OCI-LY7 (cell line): ENCODE measurements at places on chromosomes 5 and 9. TPM values are rescaled to one million over a fixed set of nuclear protein-coding genes. Genes with fewer than 3 reads are reported as not detected.

Gene SLC22A4
- total RNA-seq = not detected in 2 replicates

Gene MELK
- total RNA-seq = 58.7 and 63.2 TPM in 2 replicates

Gene PAPPA
- total RNA-seq = not detected in 2 replicates

Gene GGTA1
- not detected in 2 replicates for total RNA-seq

Gene CDC14B
- total RNA-seq = 0.27 and 0.44 TPM in 2 replicates

Gene WDR38
- not detected in 2 replicates for total RNA-seq

Gene GALNT12
- 9.7 and 11.5 TPM in 2 replicates for total RNA-seq

Gene SLC45A2
- total RNA-seq = not detected in 2 replicates

Gene OR13C2
- total RNA-seq = not detected in 2 replicates

Gene ANKRD18A
- total RNA-seq = not detected in 2 replicates

Gene BTF3
- total RNA-seq = 736 and 805 TPM in 2 replicates

Gene LTC4S
- total RNA-seq = 4.0 and 4.5 TPM in 2 replicates

Gene TMEM232
- total RNA-seq = 1.7 and 2.9 TPM in 2 replicates

Gene CYFIP2
- 419 and 461 TPM in 2 replicates for total RNA-seq

GRCh38 chr5:79640571-79641055 is 28.4 kb downstream of the TENT2 start:
- no peak for DNase-seq

GRCh38 chr9:98882569-98882923 is 61.2 kb upstream of the COL15A1 start:
- DNase-seq = no peak

- no peak for DNase-seq
These were observed 39.5 kb downstream of the ADAMTS12 start for GRCh38 chr5:33852319-33852718.

DNA sequence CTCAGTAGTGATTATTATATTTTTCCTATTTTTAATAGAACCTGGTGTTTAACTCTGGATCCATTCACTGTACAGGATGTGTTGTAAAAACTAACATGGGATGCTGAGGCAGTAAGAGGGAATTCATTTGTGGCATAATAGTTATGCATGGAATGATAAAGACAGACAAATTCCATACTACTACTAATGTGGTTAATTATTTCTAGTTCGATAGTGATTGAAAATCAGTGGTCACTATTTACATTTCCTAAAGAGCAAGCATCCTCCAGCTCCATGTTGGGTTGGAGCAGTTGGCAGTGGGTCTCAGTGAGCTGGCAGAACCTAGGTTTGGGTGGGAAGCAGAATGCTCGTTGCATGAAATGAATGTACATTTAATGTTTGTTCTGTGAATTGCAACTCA is 122.6 kb downstream of the SAXO1 start:
- no peak for DNase-seq

DNA sequence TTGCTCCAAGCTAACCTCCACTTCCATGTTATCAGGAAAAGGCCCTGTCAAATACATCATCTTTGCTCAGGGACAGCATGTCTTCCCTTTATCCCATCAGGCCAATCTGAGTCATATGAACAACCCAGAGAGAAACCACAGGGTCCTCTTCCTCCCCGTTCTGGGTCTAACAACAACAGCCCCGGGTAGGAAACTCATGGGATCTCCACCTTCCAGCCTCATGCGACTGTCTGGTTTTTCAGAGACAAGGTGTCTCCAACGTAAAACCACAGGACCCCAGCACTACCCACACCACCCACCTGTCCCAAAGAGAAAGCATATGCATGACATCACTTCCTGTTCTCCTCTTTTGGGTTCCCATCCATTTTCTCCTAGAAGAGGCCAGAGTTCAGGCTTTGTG is 217.9 kb downstream of the ENC1 start:
- no peak for DNase-seq

DNA sequence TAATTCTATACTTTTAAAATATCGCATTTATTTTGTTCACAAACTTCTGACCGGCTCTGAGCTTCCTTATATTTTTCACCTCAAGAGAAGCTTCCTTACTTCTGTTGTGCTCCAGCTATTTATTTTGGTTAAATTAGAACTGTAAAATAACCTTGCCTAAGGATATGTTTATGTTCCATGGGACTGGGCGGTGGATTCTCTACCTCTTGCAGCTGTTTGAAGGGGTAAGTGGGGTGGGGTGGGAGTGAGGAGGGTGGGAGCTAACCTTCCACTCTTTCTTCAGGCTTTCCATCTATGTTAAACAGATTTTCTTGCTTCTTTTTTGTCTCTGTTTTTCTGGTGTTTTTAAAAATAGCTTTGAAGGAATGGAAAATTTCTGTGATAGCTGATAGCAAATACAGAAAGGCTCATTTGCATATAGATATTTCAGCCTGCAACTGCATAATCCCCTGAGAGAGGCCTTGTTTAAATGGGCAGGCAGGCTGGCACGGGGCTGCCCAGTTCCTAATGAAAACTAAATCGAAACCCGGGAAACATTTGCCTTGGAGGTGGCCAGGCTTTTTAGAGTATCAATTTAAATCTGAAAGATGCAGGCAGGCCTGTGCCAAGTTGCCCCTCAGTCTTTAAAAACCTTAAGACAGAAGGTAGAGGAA is 122.1 kb upstream of the DMAC1 start:
- no peak for DNase-seq

DNA sequence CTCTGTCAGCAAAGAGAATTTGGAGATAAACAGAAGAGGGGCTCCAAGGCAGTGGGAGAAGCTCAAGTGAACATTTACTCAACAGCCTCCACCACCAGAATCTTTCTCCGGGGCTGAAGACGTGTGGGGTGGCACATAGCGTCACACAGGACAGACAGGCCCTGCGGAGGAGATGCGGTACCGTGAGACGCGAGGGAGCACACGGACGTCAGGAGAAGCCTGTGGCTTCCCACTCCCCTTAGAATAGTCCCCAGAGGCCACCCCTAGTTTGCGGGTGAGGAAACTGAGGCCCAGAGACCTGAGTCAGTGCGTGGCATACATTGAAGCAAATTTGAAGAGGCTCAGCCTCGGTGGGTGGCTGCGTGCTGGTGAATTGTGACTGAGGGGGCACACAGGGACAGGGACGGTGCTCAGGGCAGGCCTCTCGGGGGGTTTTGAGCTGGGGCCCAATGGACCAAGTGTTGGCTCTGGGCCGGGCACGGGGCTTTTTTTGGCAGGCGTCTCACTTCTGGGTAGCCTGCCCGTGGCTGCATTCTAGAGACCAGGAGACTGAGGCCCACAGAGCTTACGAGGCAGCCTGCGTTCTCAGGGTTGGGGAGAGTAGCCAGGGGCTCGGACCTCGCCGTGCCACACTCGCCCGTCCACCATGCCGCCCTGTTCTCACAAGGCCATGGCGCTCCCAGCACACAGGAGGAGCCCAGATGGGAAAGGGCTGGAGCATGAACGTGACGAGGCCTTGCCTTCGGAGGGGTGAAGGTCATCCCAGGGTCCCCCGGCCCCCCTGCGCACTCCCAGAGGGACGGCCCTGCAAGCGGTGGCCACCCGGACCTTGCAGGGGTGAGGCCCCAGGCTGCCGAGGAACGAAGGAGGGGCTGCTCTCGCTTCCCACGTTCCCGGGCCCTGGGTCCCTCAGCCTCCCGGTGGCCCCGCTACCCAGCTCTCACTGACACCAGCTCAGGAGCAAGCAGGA is 220.6 kb downstream of the C9orf50 start:
- DNase-seq = no peak

DNA sequence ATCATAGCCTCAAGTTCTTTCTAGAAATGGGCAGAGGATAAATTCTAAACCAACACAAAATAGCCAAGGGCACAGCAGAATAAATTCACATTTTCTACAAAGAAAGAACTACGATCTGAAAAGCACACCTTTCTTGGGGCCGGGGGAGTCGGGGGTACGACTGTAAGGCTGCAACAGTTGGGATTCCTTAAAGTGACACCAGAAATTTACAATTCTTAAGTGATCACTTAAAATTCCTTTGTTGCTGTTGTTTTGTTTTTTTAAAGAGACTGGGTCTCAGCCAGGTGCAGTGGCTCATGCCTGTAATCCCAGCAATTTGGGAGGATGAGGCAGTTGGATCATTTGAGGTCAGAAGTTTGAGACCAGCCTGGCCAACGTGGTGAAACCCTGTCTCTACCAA is 95.8 kb downstream of the CDK5RAP2 start:
- no peak for DNase-seq

DNA sequence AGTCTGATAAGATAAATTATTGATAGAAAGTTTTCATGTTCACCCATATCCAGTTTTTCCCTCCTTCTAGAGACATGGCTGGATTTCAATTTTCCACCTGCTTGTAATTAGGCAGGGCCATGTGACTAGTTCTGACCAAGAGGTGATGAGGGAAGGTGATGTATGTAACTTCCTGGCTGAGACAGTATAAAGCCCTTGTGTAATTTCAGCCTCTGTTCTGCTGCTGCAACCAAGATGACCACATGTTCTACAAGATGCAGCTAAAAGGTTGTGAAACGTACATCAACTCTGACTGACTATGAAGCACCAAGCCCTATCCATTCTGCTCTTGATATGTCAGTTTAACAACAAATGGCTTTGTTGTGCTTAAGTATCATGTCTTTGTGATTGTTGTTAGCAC is 376.5 kb upstream of the DAB2 start:
- no peak for DNase-seq

- no peak for DNase-seq
These were observed 3.3 kb downstream of the OTULIN start for GRCh38 chr5:14667770-14668169.

- DNase-seq = no peak
These were observed 321.7 kb downstream of the NDUFS4 start for GRCh38 chr5:53882006-53882675.

DNA sequence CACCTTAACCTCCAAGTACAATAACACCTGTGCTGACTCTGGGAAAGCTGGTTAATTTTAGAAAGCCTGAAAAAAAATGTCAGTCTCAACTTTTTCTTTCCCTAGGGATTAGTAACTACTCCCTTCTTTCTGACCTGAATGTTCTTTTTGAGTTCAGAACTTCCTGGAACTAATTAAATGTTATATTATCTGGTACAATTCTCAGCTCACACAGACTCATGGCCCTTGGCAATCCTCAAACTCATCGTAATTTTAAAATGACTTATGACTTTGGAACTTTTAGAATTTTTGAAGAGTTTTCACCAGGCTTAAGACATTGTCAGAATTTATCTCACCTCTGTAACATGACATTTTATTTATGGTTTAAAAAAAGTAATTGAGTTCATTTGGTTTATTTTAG is 315.0 kb downstream of the FER start:
- no peak for DNase-seq

- no peak for DNase-seq
These were observed 168.0 kb downstream of the CDK5RAP2 start for GRCh38 chr9:120411862-120412424.

- no peak for DNase-seq
These were observed 403 bp downstream of the KIF2A start for GRCh38 chr5:62306323-62306895.

DNA sequence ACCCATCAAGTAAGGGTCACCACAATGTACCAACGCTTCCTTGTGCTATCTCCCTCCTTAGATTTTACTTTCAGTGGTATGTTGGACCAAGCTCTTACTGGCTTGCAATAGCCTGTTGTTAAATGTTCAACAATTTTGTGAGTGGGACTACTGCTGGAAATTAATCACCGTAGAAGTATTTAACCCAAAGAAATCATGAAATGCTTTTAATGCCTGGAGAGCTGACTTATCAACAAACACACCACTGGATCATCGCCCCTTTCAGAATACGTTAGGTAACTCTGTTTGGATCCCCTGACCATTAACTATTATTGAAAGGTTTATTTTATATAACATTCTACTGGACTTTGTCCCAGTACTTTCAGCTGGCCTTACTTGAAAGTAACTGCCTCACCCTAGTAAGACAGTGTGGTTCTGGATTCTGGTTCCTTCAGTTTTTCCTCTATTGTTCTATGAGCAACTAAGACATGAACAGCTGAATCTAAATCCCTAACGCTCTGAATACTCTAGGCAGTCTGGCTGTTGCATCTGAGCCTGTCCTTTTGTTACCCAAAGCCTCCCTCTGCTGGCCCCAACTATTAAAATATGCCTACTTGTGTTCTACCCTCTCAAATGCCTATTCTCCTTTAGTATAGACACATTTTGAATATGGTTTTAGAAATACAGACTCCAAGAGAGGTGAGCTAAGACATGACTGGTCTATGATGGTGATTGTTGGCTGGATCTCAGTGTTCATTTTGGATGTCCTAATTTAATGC is 1203.4 kb upstream of the DMAC1 start:
- no peak for DNase-seq

- DNase-seq = no peak
These were observed 526.0 kb downstream of the MTRR start for GRCh38 chr5:8394965-8395364.

- no peak for DNase-seq
These were observed 138.4 kb upstream of the KIF2A start for GRCh38 chr5:62167561-62168057.

- no peak for DNase-seq
These were observed 128.9 kb downstream of the NXNL2 start for GRCh38 chr9:88663771-88664419.

- no peak for DNase-seq
These were observed 7.6 kb downstream of the PCYOX1L start for GRCh38 chr5:149365418-149365817.

GRCh38 chr9:135978642-135979546 is 17.7 kb upstream of the UBAC1 start:
- no peak for DNase-seq

DNA sequence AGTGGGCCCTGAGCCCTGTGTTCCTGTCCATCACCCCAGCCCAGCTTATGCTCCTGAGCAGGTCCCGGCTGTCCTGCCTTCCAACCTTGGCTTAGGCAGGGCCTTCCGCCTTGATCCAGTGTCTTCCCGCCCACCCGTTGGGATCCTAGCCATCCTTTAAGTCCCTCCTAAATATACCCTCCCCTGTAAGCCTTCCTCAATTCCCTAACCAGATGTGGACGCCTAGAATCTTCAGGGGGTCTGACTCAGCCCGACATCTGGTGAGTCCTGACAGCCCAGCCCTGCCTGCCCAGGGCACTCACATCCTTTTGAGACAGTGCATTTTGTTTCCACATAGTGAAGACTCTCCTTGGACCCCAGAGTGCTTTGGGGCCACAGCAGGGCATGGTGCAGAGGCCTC is 23.7 kb downstream of the SLC6A7 start:
- no peak for DNase-seq

DNA sequence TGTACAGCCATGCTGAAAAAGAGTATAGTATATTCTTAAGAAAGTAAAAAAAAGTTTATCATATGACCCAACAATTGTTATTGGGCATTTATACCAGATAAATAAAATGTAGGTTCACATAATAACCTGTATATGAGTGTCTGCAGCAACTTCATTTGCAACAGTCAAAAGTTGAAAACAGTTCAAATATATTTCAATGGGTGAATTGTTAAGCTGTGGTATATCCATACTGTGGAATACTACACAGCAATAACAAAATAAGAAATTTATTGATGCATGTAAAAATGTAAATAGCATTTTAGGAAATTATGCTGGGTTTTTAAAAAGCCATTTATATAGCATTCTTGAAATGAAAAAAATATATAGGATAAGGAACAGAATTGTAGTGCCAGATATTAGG is 1420.1 kb upstream of the ACO1 start:
- no peak for DNase-seq

GRCh38 chr5:60334281-60334713 is 365.7 kb downstream of the DEPDC1B start:
- no peak for DNase-seq

- DNase-seq = no peak
These were observed 49.9 kb upstream of the TTC23L start for GRCh38 chr5:34789021-34789531.
